ENCODE measurements at places on chromosomes 5 and 9.
A peak's percentile ranks its signal among the peaks of the same experiment; 100 is the strongest.

- peak; percentile 72 for DNase-seq
These were observed 913.8 kb downstream of the TLE1 start for GRCh38 chr9:80775530-80775929.

DNA sequence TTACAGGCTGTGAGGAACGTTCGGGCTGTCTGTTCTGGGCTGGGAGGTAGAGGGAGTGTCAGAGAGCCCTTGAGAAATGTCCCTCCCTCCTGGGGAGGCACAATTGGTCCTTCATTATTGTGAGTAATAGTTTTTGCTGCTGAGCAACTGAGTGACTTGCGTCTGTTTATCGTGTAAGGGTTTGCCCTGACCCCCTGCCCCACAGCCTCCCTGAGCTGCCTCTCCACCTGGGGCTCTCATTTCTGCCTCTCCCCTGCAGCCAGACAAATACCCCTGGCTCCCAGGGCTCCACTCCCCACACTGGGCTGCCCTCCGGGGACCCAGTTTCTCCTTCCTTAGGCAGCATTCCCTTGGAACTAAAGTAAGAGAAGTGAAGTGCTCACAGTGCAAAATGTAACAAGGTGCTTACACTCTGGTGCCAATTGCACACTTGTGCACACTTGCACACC is 174.9 kb upstream of the MVB12B start:
- DNase-seq: no peak

DNA sequence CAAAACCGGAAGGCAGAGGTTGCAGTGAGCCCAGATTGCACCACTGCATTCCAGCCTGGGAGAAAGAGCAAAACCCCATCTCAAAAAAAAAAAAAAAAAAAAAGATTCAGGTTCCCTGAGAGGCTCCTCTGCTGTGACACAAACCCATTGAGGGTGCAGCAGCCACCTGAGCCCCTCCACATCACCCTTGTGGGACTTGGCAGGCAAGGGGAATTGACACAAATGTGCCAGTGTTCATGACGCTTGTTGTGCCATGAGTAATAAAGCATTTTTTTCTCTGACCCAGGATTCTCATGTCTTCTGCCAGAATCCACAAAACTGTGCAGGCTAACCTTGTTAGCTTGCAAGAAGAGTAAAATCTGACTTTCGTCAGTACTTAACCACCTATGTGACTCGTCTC is 149.6 kb downstream of the TTC39B start:
- DNase-seq: peak; percentile 46

- DNase-seq: peak; percentile 5
These were observed 37.0 kb upstream of the POU4F3 start for GRCh38 chr5:146301626-146302025.

DNA sequence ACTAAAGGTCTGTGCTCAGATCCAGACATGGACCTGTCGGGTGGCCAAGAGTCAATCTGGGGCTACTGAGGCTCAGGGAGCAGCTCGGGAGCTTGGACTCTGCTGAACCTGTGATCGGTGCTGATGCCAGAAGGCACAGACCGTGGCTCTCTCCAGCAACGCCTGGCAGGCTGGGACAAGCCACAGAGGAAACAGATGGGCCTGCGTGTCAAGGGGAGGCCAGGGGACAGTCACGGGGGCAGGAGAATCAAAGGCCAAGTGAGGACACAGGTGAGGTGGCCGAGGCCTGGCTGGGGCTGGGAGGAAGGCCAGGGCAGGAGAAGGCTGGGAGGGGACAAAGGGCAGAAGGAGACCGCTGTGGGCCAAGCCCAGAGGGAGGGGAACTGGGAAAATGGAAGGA is 43.4 kb downstream of the EPB41L4B start:
- DNase-seq: no peak

DNA sequence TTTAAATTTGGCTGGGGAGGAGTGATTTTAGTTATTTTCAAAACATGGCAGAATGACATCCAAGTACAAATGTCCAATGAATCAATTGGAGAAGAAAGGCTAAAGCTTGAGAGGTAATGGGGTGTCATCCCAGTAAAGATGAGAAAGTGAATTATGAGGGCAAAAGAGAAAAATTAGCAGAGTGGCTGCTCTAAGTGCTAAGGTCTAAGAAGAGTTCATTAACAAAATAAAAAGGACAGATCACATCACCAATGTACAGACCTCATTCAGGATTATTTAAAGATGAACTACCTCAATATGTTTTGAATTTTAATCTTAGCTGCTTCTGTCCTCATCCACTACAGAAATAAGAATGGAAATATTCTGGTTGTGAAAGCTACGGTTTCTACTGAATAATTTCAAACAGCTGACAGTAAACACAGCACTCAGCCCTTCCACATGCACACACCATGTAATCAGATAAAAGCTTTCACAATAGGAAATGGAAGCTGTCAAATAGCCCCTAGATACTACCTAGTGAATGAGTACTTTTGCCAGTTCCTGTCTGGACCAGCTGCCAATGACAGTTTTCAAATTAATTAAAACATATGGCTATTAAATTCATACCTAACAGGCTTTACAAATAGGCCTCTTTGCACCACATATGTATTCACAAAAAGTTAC is 171.5 kb downstream of the SSBP2 start:
- DNase-seq: peak; percentile 51

DNA sequence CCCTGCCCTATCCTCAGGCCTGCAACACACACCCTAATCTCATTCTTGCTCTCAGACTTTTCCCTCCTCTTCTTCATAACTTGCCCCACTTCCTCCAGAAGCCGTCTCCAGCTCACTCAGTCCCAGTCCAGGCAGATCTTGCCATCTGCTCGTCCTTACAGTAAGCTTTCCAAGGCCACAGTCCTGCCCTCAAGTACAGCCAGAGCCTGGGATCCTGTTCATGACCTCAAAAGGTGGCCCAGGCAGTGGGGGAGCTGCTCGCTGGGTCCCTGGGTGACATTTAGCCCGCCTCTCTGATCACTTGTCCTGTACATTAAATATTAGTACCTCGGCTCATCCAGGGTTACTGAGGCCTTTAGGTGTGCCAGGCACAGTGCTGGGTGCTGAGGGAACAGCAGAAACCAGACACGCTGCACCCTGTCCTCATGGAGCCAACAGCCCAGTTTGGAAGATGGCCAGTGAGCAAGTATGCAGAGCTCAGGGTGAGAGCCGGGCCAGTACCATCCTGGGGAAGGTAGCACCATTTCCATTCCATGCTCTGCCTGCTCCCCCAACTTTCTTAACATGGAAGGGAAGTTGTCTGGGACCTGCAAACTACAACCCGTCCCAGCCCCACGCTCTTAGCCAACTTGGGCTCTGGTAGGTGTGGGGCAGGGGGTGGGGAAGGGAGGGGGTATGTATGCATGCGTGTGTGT is 100.4 kb downstream of the C5orf15 start:
- DNase-seq: no peak

- DNase-seq: peak; percentile 1
These were observed 116.8 kb upstream of the CNTLN start for GRCh38 chr9:17017931-17018491.

DNA sequence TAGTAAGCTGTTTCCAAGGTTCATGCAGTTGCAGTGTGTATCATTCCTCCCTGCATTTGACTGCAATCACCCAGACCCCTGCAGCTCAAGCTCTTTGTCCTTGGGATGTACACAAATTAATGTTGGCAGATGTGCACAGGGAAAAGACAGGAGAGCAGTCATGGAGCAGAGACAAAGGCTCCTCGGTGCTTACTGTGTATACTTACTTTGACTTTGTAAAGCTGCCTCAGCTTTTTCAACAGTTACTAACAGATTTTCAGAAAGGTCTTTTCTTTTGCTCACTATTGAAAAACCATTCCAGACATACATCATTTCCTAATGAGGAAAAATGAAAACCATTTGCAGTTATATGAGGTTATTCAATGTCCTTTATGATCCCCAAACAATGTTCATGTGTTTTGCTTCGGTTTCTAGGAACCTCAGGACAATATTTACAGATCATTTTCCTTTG is 124.9 kb downstream of the TTC39B start:
- DNase-seq: no peak

DNA sequence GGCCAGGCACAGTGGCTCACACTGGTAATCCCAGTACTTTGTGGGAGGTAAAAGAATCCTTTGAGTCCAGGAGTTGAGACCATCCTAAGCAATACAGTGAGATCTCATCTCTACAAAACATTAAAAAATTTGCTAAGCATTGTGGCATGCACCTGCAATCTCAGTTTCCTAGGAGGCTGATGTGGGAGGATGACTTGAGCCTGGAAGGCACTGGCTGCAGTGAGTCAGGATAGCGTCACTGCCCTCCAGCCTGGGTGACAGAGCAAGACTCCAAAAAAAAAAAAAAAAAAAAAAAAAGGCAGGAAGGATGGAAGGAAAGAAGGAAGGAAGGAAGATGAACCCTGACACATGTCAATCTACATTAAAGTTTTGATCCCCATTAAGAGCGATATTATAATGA is 1452.2 kb upstream of the ACO1 start:
- DNase-seq: no peak

GRCh38 chr9:115276621-115277020 is 158.7 kb upstream of the TNC start:
- peak; percentile 8 for DNase-seq

DNA sequence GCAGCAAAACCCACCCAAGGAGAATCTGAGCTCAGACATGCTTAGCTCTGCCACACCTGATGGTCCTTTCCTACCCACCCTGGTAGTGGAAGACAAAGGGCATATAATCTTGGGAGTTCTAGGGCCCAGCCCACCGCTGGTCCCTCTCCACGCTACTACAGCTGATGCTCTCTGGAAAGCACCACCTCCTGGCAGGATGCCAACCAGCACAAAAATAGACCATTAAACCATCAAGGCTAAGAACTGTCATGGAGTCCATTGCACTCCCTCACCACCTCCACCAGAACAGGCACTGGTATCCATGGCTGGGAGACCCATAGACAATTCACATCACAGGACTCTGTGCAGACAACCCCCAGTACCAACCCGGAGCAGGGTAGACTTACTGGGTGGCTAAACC is 111.0 kb upstream of the IL7R start:
- DNase-seq: no peak

Data from iris pigment epithelial cell (primary cell).